ENCODE measurements at places on chromosomes 12 and 14.

- DNase-seq = no peak
These were observed 8.5 kb upstream of the SYNJ2BP start for GRCh38 chr14:70425354-70425753.

- DNase-seq = no peak
These were observed 1.5 kb downstream of the ASB2 start for GRCh38 chr14:93974833-93975232.

- DNase-seq = no peak
These were observed 3.2 kb downstream of the IPO8 start for GRCh38 chr12:30692470-30692869.

DNA sequence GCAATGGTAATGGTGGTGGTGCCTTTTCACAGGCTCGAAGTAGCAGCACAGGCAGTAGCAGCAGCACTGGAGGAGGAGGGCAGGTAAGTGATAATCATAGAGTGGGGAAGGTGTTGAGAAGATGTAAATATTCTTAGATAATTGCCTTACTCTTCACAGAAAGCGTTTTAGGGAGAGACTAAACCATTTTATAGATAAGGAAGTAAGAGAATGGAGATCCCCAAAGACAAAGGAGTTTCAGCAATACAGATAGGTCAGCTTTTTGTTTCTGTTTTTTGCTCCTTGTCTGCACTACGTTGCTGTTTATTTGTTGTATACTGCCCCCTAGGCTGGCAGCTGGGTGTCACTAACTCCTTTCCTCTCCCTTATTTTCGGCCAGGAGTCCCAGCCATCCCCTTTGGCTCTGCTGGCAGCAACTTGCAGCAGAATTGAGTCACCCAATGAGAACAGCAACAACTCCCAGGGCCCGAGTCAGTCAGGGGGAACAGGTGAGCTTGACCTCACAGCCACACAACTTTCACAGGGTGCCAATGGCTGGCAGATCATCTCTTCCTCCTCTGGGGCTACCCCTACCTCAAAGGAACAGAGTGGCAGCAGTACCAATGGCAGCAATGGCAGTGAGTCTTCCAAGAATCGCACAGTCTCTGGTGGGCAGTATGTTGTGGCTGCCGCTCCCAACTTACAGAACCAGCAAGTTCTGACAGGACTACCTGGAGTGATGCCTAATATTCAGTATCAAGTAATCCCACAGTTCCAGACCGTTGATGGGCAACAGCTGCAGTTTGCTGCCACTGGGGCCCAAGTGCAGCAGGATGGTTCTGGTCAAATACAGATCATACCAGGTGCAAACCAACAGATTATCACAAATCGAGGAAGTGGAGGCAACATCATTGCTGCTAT lies 2.0 kb downstream of the SP1 start:
- no peak for DNase-seq

DNA sequence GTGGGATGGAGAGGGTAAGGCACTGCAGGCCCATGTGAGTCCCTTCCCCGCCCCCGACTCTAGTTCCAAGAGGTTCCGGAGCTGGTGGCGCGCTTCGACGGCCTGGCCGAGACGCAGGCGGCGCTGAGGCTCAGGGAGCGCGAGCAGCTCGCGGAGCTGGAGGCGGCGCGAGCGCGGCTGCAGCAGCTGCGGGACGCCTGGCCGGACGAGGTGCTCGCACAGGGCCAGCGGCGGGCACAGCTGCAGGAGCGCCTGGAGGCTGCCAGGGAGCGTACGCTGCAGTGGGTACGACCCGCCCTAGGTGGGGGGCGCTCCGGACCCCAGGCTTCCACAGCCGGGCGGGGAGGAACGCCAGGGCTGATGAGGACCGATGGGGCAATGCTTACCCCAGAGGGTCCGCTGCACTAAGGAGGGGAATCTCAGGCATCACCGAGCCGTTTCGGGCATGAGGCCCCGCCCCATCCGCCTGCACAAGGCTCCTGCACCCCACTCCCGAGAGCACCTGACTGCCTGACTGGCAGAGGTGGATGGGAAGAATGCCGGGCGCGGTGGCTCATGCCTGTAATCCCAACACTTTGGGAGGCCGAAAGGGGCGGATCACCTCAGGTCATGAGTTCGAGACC lies 4.9 kb downstream of the CFAP73 start:
- DNase-seq = no peak

DNA sequence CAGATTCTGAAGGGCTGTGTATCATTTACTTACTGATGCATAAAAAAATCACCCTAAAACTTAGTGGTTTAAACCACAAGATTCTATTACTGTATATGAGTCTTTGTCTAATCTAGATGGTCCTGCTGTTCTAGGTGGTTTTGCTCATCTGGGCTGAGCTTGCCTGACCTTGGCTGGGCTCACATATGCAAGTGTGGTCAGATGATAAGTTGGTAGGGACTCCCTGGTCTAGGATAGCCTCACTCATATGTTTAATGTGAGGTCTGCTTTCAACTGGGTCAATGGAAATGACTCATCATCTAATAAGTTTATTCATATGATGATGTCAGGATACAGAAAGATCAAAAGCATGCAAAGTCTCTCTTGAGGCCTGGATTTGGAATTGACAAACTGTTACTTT lies 887.8 kb downstream of the TRHDE start:
- no peak for DNase-seq

DNA sequence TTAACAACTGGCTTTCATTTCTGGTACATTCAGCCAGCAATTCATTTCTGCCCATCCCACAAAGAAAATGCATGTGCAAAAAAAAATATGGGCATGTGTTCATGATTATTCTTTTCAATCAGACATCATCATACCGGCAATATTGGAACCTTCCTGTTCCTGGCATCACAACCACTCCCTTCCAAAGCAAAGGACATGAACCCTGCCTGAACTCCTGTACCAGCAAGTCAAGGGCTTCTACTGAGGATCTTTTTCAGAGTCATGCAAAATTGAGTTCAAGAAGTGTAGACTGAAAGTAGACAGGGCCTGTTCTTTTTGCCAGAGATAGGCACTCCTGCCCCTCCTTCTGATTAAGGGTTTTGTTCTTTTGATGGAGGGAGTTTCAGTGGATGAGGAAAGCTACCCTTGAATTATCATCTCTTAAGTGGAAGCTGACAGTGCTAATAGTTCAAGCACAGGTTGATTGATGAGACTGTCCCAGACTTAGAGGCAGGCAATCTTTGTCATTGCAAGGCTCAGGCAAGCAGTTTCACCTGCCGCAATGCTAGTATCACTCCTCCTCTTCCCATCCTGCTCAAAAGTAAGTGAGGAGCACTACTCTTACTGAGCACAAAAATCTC lies 22.3 kb upstream of the DIO2 start:
- DNase-seq = no peak

GRCh38 chr14:81303258-81303935 lies 82.6 kb upstream of the GTF2A1 start:
- no peak for DNase-seq

GRCh38 chr12:117360222-117360550 lies 1.2 kb downstream of the NOS1 start:
- DNase-seq = no peak

GRCh38 chr12:30862486-30862885 lies 64.1 kb upstream of the TSPAN11 start:
- DNase-seq = no peak

DNA sequence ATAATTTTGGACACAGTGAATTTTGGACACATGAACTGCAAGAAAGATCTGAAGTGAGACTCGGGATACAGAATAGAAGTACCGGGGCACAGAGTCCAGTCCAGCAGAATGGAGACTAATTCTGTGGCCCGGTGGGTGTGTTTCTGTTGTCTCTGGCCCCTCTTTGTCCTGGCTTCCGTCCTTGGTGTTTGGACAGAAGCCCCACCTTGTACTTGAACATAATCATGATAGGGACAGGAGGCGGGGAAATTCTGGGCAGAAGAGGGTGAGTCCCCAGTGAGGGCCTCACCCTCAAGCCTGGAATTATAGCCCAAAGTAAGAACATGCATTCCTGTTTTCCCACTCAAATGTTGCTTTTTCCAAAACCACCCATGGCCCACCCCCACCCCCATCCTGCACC lies 39.9 kb downstream of the TNFAIP2 start:
- DNase-seq = no peak

- DNase-seq = no peak
These were observed 123.7 kb upstream of the PDZRN4 start for GRCh38 chr12:41064411-41064810.

- no peak for DNase-seq
These were observed 179.7 kb downstream of the RAD51B start for GRCh38 chr14:67999290-67999689.

DNA sequence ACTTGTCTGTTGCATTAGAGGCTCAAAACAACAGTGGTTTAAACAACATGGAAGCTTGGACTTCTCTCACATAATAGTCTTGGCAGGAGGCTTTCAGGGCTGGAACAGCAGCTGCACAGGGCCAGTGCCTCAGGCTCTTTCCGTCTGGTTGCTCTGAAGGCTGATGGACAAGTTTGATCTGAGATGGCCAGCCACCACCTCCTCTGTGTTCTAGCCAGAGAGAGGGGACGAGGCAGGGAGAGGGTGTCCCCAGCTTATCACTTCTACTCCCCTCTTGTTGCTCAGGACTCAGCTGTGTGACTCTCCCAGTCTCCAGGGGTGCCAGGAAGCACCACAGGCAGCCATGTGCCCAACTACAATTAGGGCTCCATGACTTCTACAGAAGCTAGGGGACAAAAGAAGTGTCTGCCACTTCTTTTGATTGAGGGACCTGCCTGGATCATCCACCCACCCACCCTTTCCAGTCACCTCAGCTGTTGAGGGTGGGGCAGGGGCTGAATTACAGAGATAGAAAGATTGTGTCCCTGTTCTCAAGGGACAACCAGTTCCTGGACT lies 46.6 kb downstream of the SMIM41 start:
- no peak for DNase-seq

DNA sequence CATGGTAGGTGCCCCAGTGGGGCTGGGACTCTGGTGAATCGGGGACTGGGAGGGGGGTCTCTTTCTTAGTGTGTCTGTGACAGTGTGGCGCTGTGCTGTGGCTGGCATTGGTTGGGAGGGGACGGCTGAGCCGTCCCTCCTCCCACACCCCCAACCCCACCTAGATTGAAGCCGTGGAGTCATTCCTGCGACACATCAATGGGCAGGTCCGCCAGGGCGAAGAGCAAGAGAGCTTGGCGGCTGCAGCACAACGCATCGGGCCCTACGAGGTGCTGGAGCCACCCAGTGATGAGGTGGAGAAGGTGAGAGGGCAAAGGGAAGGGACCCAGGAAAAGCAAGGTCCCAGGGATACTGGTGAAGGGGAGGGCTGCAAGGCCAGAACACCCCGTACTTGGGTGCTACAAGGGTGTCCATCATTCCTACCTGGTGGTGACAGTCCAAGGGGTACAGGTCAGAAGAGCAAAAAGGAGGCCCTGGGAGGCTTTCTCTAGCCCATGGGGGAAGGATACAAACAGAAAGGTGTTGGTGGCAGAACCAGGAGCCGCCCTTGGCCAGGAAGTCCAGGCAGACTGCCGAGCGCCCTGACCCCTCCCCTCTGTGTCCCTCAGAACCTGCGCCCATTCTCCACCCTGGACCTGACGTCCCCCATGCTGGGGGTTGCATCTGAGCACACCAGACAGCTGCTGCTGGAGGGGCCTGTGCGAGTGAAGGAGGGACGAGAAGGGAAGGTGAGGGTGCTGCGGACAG lies 7.4 kb downstream of the PLEKHG6 start:
- DNase-seq = no peak

DNA sequence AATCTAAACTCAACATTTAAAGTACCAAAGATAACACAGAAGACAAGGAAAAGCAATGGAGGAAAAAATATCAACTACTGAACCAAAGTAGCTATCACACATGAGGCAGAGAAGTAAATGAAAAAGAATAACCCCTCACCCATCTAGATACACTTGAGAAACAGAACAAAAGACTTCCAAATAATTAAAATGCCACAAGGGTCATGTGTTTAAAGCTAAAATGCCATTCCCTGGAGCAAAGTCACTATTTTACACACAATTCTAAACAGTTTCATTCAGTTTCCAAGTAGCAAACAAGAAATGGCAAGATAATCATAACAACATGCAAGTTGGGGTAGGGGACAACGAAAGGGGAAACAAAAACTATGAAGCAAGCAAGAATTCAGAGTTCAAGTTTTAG lies 12.0 kb downstream of the OSBPL8 start:
- DNase-seq = no peak

DNA sequence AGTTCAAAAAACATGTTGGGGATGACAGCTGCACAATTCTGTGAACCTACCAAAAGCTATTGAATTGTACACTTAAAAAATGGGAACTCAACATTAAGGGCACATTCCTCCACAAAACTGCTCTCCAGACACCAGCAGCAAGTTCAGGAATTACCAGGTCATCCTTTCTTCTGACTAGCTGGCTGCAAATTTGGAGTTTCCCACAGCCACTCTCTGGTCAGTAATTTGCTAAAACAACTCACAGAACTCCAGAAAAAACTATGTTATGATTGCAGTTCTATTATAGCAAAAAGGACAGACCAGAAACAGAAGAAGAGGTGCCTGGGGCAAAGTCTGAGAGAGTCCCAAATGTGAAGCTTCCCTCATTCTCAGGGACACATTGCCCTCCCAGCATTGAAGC lies 20.1 kb upstream of the PLEKHD1 start:
- no peak for DNase-seq

DNA sequence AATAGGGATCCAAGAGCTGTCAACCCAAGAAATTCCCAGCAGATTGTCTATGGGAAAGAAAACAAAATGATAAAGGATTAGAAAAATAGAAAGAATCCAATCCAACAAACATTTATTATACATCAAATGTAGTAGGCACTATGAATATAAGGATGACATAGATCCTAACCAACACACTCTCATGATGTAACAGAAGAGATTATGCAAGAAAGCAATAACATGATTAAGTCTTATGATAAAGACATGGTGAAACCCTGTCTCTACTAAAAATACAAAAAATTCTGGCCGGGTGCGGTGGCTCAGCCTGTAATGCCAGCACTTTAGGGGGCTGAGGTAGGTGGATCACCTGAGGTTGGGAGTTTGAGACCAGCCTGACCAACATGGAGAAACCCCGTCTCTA lies 2.7 kb downstream of the MED6 start:
- DNase-seq = no peak

- DNase-seq = no peak
These were observed 137.4 kb downstream of the SLC16A7 start for GRCh38 chr12:59733200-59733599.

- DNase-seq = no peak
These were observed 13.4 kb downstream of the EID3 start for GRCh38 chr12:104316936-104317335.

DNA sequence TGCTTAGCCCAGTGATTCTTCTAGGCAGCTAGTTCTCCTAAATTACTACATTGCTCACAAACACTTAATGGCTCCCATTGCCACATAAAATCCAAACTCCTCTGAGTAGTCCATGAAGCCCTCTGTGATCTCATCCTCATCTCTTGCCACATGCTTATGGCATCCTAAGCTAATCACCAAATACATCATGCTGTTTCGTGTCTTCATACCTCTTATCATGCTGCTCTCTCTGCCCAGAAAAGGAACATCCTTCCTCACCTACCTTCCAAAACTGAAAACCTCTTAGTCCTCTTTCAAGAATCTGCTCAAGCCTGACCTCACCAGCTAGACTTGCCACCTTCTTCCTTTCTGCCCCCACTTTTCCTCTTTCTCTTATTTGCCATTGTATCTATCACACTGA lies 108.5 kb downstream of the DUSP6 start:
- DNase-seq = no peak

All from activated CD4-positive, CD25-positive, alpha-beta regulatory T cell (primary cell).